ENCODE measurements at places on chromosomes 7 and 10. TPM values are rescaled to one million over a fixed set of nuclear protein-coding genes. Genes with fewer than 3 reads are reported as not detected.

Gene TMEM273
- total RNA-seq: 14.0 TPM

Gene XPNPEP1
- 87.3 TPM for total RNA-seq

Gene SLC18A3
- total RNA-seq: not detected

Gene GIMAP8
- 35.9 TPM for total RNA-seq

Gene LEP
- not detected for total RNA-seq

Gene ANK3
- total RNA-seq: 47.1 TPM

Gene SUN3
- total RNA-seq: not detected

Gene ARHGAP19
- 58.5 TPM for total RNA-seq
